Adrenal gland (tissue), 19 donors: ENCODE measurements at places on chromosomes 7 and 10. TPM values are rescaled to one million over a fixed set of nuclear protein-coding genes. Genes with fewer than 3 reads are reported as not detected.
A peak's percentile ranks its signal among the peaks of the same experiment; 100 is the strongest.

DNA sequence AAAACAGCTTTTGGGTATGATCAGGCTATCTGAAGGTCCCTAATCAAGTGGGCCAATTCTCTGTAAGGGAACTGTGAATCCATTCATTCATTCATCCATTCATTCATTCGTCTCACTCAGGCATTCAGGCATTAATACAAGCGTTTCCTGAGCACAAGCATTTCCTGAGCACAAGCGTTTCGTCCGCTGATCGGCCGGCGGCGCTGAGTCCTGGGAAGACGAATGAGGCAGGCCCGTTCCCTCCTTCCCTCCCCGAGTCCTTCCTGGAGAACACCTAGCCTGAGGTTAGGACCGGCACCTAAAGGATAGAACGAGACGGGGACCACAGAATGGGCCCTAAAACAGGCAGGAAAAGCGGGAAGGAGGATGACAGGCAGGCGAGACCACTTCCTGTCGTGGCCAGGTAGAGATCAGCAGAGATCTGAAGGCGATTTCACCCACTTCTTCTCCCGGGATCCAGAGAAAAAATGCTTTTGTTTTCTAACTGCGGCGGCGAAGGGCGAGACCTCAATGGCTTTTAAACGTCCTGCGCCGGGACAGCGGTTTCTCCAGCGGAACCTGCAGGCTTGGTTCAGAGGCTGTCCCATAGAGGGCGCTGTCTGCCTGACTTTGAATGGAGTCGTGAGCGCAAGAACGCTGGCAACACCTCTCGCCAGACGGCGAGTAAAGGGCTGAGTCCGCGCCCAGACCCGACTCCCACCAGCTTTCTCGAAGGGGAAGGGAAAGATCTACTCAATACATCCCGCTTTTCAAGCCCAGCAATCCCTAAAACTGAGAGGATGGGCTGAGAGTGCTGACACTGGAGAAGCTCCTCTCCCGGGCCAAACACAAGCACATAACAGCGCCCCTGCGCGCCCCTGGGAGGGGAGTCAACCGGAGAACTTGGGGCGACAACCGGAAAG is 2.9 kb upstream of the HMX3 start:
- no peaks in the 10 kb centered on the region for H3K36me3 ChIP-seq
- H3K27me3 ChIP-seq, result peaks cover 83% of the 10 kb centered on the region
- H3K4me3 ChIP-seq, result no peak overlapping the region
- DNase-seq, result peak; percentile 75
- H3K4me1 ChIP-seq, result peaks cover 20% of the 10 kb centered on the region
- no peak overlapping the region for H3K27ac ChIP-seq

- no peak for DNase-seq
- no peaks in the 10 kb centered on the region for H3K27me3 ChIP-seq
- H3K4me3 ChIP-seq, result no peak overlapping the region
Measured at GRCh38 chr10:89419548-89419947, 5.2 kb downstream of the IFIT5 start.

GRCh38 chr7:79790656-79791262 is 337.3 kb upstream of the MAGI2 start:
- no peaks in the 10 kb centered on the region for H3K4me1 ChIP-seq
- H3K36me3 ChIP-seq, result no peaks in the 10 kb centered on the region
- H3K27me3 ChIP-seq, result peaks cover 6% of the 10 kb centered on the region
- no peak overlapping the region for H3K4me3 ChIP-seq
- no peak for DNase-seq

PDE6C gene
- total RNA-seq, result not detected

- H3K4me1 ChIP-seq, result no peaks in the 10 kb centered on the region
- H3K27ac ChIP-seq, result no peak overlapping the region
- DNase-seq, result no peak
- H3K4me3 ChIP-seq, result no peak overlapping the region
- no peaks in the 10 kb centered on the region for H3K36me3 ChIP-seq
Measured at GRCh38 chr10:30192846-30193608, 133.6 kb upstream of the JCAD start.

HACD1 gene
- total RNA-seq, result 16.2 TPM

DNA sequence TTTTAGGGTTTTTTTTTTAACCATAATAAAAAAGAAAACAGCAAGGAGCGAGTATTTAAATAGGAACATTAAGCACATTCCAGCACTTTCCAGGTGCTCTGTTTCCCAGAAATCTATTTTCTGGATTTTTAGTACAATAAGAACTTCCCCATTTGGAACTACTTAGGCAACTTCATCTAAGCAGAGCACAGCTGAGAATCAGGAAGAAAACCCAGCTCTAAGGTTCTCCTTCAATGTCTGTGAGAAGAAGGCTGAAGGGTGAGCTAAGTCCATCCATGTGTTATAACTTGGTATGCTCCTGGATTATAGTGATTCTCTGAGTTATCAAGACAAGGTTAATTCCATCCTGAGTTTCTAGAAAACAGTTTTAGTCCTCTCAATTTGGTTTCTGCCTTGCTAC is 181.9 kb downstream of the CYP26A1 start:
- no peaks in the 10 kb centered on the region for H3K36me3 ChIP-seq
- DNase-seq, result no peak
- no peaks in the 10 kb centered on the region for H3K4me1 ChIP-seq
- H3K27ac ChIP-seq, result no peak overlapping the region

GRCh38 chr7:30468791-30469190 is 9.8 kb downstream of the NOD1 start:
- H3K27me3 ChIP-seq, result no peaks in the 10 kb centered on the region
- H3K27ac ChIP-seq, result peak overlapping the region; percentile 57
- no peak overlapping the region for H3K4me3 ChIP-seq
- H3K4me1 ChIP-seq, result peaks cover 18% of the 10 kb centered on the region
- H3K36me3 ChIP-seq, result no peaks in the 10 kb centered on the region
- DNase-seq, result no peak
